ENCODE measurements at places on chromosomes 7 and 10.

- no peak for DNase-seq
Observed at GRCh38 chr7:64733550-64734240, 60.5 kb upstream of the ZNF138 start.

- DNase-seq: no peak
Observed at GRCh38 chr10:35307297-35307696, 29.0 kb upstream of the CCNY start.

DNA sequence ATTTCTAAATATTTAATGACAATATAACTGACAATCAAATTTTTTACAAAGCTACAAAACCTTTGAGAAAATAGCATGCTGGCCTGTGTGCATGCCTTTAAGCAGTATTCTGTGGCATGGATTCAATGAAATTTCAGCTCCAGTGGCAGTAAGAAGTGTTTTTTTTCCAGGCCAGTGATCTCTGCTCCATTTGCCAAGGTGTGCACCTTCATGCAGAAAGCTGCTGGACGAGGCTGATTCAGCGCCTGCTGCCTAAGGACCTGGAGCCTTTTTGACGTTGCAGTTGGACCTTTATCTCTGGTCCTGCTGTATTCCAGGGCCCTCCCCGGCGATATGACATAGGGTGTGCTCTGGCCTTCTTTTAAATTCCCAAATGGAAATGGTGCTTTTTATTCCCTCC, 26.6 kb downstream of the VWC2 start:
- no peak for DNase-seq

- no peak for DNase-seq
Observed at GRCh38 chr10:124313374-124313773, 105.3 kb downstream of the OAT start.

DNA sequence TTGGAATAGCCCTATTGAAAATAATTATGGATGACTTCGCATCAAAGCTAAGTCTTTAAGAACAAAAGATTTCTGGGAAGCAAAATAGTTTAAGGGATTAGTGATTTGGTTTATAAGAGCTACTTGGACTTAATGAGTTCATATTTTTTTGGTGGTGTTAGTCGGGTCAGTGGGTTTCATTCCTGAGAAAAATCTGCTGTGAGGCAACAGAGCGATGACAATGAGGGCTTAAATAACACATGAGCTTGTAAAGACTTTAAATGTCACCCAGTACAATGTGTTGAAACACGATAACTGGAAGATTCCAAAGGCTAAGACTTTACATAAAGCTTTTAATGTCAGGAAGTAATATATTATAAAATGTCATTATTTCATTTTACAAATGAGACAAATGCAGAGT, 178.8 kb downstream of the ARL4A start:
- no peak for DNase-seq

GRCh38 chr10:117615649-117616048, 73.1 kb downstream of the EMX2 start:
- no peak for DNase-seq

DNA sequence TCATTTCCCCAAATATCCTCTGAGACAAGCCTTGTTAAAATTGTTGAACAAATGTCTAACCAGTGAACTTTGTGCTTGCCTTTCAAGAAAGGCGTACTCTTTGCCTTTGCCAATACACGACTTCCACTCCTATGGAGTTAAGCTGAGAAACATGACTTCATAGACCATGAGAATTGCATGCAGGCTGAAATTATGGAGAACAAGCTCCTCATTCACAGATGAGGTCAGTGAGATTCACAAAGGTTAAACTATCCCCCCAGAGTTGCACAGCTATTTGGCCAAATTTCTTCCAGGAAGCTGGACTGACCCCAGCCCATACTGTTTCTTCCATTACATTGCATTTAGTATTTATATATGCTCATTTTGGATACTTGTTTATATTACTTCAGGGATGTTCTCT, 221.4 kb upstream of the SEMA3C start:
- DNase-seq: no peak

- no peak for DNase-seq
Observed at GRCh38 chr10:50324046-50324445, 72.7 kb upstream of the ASAH2 start.

All from NCI-H510A (cell line).